ENCODE measurements at places on chromosomes 2 and 18.

GRCh38 chr2:150075831-150076230 is 411.6 kb downstream of the RND3 start:
- DNase-seq, result no peak

GRCh38 chr2:31762085-31762484 is 181.3 kb upstream of the SRD5A2 start:
- no peak for DNase-seq

DNA sequence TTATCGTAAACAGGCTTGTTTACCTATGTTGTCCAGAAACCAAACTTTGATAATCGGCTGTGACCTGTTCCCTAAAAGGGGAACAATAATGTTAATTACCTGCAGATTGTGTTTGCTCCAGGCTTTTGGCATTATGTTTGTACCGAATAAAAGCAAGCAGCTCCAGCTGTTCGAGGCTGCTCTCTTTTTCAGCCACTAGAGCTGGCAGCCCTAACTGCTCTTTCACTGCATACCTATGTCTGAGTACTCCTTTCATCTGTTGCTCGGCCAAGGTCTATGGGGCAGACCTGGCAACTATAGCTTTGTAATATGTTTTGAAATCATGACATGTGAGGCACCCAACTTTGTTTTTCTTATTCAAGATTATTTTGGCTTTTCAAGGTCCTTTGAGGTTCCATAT is 77.8 kb upstream of the EHBP1 start:
- no peak for DNase-seq

DNA sequence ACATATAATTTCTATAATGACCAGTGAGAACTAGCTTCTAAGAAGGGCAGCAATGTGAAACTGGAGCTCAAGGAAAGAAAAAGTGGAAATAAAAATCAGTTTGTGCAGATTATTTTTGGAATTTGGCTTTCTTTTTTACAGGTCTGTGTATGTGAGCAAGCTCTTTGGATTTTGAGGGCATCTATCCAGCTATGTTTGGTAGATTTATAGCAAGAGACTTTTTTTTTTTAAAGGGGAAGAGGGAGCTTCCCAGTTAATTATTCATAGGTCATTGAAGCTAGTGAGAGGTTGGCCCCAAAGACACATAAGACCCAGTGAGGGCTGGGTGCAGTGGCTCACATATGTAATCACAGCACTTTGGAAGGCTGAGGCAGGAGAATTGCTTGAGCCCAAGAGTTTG is 24.0 kb upstream of the COLEC12 start:
- peak; percentile 57 for DNase-seq

GRCh38 chr2:1769703-1770422 is 25.5 kb upstream of the PXDN start:
- peak; percentile 49 for DNase-seq

DNA sequence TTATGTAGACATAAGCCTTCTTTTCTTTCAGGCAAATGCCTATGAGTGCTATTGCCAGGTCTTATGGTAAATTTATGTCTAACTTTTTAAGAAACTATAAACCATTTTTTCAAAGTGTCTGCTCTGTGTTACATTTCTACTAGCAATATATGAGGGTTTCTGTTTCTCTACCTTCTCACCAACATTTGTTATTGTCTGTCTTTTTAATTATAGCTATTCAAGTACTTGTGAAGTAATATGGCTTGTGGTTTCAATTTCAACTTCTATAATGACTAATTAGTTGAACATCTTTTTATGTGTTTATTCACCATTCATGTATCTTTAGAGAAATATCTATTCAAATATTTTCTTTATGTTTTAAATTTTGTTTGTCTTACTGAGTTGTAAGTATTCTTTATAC is 213.1 kb upstream of the MC4R start:
- DNase-seq, result no peak
